DND-41 (cell line): ENCODE measurements at places on chromosomes 16 and 17.

DNA sequence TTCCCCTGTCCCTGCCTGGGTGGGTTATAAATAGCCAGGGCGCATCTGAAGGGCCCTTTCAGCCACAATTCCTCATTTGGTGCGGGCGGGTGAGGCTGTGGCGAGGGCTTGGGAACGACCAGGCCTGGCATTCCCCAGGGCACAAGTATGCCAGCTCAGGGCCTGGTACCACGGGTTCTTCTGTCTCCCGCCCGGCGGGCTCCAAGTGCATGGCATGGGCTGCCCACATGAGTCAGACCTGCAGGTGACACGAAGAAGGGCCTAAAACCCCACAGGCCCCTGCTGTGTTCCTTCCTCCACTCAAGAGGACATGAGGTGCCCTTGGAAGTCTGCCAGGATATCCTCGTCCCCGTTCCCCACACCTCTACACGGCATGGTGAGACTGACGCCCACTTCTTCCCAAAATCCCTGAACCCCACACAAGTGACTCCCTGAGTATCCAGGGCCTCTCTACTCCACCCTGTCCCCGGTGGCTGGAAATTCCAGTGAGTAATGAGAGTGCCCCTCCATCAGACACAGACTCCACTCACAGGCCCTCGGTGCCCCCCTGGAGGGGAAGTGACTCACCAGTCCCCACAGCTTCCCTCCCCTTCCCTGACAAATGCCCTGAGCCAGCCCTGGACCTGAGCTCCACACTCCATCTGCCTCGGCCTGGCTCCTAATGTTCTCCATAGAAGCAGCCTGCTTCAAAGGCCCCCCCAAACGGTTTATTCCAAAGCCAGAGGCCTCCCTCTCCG is 68.8 kb downstream of the ABR start:
- no peak for DNase-seq

- no peak for DNase-seq
These were observed 8.5 kb downstream of the ST6GALNAC1 start for GRCh38 chr17:76635039-76635438.

GRCh38 chr17:35768797-35769196 is 8.1 kb downstream of the C17orf50 start:
- DNase-seq = no peak

GRCh38 chr17:31579265-31579664 is 187.8 kb downstream of the RAB11FIP4 start:
- no peak for DNase-seq

GRCh38 chr17:42325026-42325425 is 36.7 kb downstream of the STAT5A start:
- no peak for DNase-seq

DNA sequence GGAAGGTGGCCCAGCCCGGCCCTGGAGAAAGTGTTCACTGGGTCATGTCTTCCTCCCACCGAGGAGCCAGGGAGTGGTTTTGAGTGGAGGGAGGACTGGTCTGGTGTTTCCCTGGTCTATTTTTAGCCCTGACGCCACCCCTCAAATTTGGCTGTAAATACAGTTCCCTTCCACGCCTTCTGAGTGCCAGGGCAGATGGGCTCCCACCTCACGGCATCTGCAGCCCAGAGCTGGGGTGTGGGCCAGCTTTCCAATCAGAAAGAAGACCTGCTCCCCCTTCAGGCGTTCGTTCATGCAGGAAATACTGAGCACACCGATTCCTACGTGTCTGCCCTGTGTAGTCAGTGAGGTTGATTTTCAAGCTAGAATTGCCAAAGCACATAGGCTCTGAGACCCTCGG is 53.7 kb downstream of the SNX20 start:
- peak; percentile 13 for DNase-seq

- no peak for DNase-seq
These were observed 630 bp upstream of the HOXB2 start for GRCh38 chr17:48545539-48545938.

DNA sequence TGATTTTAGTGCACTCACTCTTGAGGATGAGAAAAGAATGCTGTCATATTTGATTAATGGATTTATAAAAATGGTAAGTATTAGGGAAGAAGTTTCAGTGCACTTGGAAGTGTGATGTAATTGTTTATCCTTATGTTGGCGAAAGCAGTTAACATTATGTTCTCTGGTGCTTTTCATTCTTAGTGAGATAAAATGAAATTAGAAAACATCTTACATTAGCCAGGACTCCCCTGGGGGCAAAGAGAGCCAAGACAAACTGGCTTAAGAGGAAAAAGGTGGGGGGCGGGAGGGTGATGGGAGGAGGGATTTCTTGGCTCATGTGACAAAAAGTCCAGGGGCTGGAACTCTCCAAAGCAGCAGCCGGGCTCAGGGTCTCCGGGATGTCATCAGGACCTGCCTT is 73.2 kb downstream of the KNOP1 start:
- DNase-seq = no peak

DNA sequence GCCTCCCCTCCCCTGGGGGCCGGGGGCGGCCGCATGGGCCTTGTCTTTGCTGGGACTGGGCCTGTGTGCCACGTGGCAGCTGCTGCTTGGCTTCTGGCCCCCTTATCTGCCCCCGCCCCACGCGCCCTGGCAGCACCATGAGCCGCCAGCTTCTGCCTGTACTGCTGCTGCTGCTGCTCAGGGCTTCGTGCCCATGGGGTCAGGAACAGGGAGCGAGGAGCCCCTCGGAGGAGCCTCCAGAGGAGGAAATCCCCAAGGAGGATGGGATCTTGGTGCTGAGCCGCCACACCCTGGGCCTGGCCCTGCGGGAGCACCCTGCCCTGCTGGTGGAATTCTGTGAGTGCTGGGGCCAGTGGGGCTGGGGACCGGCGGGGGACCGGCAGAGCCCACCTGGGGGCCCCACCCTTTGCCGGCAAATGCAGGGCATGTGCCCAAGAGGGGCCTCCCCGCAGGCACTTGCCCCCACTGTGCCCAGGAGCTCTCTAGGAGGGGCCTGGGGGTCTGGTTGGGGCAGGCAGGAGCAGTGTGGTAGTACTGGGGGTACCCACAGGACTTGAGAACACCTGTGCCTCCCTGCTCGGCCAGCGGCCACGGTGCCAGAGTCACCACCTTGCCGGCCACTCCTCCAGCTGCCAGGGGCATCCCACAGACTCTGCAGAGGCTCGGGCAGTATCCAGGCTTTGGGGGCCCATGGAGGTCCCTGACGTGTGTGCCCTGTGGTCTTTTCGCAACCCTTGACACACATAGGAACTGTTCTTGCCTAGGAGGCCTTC is at the start of gene PDIA2:
PDIA2 (plus strand) TSS at position 132 of the 773 bp plus-strand sequence; CDS start at position 138, 6 bp downstream.
- no peak for DNase-seq

GRCh38 chr16:75066861-75067447 is 49.6 kb downstream of the LDHD start:
- DNase-seq = peak; percentile 80

DNA sequence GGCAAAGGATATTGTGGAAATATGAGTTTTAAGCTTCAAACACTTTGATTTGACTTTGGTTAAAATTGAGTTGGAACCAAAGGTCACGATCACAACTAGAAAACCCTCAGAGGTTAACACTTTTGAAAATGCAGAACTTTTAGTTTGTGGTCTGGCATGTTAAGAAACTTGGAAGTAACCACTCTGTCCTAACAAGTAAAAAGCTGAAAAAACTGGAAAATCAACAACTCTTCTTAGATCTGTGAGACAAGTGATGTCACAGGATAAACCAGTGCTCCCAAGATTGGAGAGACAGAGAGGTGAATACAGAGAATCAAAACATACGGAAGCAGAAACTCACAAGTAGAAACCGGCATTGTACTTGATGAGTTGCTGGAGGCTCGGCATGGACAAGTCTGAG is 17.4 kb downstream of the MFSD6L start:
- DNase-seq = no peak
